ENCODE measurements at places on chromosomes 11 and 22.

DNA sequence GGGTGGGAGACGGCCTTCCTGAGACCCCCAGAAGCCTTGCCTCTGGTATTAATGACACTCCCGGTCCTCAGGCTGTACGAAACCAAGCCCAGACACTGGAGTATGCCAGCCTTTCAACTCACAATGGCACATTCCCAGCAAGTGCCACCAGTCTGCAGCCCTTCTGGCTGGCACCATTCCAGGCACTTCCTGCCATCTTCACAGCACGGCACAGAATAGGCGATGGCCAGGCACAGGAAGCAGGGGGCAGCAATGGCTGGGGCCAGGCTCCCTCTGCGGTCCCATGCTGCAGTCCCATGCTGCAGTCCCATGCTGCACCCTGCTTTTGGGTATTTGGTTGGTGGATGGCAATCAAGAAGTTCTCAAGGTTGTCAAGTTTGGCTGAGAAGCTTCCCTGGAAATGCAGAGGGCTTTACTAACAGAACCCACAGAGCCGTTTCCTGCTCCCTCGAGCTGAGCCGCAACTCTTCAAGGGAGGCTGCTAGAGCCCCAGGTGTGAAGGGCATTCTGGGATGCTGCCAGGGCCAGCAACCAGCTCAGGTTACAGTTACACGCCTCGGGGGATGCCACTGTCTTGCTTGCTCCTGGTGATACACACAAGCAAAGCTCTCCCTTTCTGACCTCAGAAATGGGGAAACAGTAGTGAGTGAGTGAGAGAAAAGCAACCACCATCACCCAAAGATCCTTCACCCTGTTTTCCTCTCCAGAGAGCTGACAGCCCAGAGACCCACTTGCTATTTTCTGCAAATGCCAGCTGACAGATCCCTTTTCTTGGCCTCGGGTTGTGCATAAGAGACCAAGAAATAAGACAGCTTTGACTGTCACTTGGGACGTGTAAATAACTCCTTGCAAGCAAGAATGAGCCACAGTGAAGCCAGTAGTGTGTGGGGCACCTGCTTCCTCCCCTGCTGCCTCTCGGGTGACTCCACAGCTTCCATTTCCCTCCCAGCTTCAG lies 23.9 kb downstream of the LRFN4 start:
- no peak for DNase-seq

- DNase-seq, result no peak
These were observed 1151.2 kb upstream of the CCDC90B start for GRCh38 chr11:84437071-84437980.

DNA sequence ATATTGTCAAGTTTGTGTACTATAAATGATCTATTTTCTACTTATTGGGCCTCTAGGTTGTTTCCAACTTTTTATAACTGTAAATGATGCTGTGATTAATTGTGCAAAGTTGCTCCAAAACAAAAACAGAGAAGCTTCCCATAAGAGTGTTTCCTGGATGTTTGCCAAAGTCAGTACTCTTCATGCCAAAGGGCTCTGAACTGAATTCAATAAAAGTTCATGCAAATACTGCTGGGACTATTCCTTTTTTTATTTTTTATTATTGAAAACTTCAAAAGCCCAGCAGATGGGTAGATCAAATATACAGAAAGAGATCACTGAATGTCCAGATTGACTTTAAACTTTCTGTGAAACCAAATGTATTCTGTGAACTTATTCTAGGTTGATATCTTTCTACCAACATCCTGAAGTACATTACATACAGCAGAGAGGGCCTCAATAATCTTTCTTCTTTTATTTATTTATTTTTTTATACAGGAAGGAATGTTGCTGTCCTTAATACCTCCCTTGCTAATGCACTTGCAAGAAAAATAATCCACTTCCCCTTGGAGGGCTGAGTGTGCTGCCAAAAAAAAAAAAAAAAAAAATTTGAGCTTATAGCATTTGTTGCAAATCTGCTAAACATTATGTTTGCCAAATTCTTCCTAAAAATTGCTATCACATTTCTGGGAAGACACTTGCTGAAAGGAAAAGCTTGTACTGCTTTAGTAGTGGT lies 53.0 kb downstream of the CTSC start:
- no peak for DNase-seq

DNA sequence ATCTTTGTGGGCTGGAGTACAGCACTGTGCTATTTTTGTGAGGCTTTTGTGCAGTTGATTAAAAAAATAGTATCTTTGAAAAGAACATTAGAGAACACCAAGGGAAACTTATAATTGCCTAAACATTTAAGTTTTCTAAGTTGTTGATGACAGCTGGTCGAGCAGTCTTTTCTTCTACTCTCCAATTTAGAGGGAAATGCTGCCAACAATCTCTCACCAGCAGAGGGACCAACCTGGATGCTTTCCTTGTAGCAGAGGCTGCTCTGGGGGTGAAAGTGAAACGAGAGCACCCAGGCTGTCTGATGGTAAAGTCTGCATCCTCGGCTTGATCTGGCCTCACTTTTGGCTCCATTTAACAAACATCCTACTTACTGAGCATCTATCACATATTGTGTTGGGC lies 1286.5 kb upstream of the TENM4 start:
- DNase-seq, result no peak

- no peak for DNase-seq
These were observed 15.3 kb upstream of the MICAL2 start for GRCh38 chr11:12094872-12095800.

- DNase-seq, result no peak
These were observed 40.7 kb upstream of the COMT start for GRCh38 chr22:19900707-19901436.

DNA sequence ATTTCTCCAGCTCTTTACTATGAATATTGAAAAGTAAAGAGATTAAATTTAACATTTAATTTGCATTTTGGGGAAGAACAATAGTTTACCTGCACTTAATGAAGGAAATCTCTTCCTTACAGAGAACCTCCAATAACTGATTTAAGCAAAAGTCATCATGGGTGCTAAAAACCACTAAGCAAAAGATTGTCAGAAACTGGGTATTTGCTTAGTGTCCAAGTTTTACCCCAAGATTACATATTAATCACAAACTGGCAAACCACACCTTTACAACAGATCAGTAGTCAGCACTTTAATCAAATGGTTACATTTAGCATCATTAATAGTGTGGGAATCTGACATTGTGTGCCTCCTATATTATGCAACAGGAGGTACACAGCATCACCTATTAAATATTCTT lies 2.7 kb downstream of the ZBTB44 start:
- no peak for DNase-seq

DNA sequence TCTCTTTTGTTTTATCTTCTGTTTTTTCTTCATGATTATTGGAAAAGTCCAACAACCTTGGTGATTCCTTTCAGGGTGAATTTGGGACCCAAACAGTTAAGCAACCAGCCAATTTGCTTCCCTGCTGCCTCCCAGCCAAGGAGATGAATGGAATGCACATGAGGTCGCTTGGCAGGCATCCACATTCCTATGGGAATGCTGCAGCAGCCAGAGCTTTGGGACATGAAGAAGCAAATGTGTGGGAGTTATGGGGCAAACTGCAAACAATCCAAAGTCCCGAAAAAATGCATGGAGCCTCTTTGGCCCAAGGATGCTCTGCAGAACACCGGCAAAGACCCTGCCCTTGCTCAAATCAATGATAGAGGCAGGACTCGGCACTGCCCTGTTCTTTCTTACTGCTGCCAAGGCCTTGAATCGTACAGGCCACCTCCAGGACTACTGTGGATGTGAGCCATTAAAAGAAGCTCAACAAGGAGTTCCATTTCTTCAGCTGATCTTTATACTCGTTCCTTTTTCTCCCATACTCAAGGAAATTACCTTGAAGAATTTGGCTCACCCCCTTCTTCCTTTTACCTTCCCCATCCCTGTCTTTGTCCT lies 117.3 kb upstream of the TEAD1 start:
- DNase-seq, result no peak

GRCh38 chr22:24060375-24060788 lies 49.3 kb downstream of the CABIN1 start:
- no peak for DNase-seq

GRCh38 chr11:64132191-64132771 lies 33.6 kb downstream of the MACROD1 start:
- no peak for DNase-seq

DNA sequence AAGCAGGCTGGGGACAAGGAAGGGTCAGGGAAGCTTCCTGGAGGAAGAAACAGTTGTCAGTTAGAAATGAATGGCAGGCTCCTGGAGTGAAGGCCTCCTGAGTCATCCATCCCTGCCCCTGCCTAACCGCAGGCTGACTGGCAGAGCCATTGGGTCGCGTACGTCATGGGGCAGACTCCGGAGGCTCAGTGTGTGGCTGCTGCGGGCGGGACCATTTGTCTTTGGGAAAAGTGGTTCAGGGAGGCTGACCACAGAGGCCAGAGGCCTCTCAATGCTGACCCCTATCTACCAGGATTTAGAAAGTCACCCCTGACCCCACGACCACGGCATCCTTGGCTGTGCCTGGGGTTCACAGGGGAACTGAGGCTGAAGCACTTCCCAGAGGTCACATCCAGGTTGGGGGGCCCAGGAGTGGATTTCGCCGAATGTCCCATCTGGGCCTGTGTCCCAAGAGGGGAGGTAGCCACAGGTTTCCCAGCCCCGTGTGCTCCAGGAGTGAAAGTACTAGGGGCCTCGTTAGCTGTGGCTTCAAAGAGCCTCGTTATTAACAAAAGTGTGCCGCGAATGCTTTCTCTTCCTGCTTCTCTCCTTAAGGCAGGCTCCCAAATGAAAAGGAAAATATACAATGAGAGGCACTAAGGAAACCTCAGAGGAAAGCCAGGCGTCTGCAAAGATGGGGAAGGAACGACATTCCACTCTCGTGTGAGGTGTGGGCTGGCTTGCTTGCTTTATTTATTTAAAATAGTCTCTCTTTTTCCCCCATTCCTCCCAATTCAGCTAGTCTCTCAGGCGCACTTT lies 58.9 kb downstream of the FLRT1 start:
- DNase-seq, result no peak

DNA sequence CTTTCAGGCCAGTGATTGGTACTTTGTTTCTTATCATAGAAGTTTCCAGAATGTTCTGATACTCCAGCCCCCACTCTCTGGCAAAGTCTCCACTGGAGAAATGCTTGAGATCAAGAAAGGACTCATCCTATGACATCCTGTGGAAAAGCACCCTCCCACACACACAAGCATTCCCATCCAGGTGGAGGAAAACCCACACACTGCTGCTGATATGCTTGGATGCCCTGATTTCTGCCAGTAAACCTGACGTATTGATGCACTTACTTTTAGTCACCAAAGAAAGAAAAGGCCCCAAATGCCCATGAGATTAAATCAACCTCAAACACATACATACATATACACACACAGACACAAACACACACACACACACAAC lies 9.2 kb upstream of the SLC5A12 start:
- DNase-seq, result no peak

GRCh38 chr11:65390996-65391395 lies 4.6 kb downstream of the FRMD8 start:
- no peak for DNase-seq

DNA sequence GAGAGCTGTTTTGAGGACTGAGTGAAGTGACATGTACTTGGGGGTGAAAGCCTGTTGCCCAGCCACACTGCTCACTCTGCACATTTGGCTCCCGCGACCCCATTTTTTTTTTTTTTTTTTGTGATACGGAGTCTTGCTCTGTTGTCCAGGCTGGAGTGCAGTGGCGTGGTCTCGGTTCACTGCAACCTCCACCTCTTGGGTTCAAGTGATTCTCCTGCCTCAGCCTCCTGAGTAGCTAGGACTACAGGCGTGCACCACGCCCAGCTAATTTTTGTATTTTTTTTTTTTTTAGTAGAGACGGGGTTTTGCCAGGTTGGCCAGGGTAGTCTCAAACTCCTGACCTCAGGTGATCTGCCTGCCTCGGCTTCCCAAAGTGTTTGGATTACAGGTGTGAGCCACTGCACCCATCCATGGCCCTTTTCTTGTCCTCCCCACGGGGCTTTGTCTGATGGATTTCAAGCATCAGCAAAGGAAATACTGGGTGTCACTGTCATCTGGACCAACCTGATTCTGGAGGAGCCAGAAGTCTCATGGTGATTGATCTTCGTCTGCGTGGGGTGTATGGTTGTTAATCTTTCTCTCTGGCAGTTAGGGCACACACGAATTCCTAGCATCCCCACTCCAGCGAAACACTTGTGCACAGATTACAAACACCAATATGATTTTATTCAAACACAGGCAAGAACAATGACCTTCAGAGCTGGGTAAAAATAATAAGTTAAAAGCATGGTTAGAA lies 3.4 kb upstream of the UCP3 start:
- DNase-seq, result no peak

DNA sequence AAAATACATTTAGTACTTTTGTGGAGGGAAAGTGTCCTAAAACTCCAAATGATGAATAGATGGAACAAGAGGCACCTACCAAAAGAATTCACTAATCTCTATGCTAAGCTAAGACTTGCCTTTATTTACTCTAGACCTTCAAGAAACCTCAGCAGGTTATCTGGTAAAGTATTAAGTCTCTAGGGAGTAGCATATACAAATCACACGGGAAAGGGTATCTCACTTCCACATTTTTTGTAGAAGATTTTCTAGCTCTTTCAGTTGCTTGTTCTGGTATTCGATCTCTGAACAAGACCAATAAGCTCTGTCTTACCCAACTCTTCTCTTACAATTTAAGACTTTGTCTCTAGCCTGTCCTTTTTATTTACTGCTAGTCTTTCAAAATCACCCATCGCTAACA lies 18.1 kb upstream of the CADM1 start:
- no peak for DNase-seq

GRCh38 chr11:124745270-124745834 lies 5.6 kb downstream of the NRGN start:
- no peak for DNase-seq

DNA sequence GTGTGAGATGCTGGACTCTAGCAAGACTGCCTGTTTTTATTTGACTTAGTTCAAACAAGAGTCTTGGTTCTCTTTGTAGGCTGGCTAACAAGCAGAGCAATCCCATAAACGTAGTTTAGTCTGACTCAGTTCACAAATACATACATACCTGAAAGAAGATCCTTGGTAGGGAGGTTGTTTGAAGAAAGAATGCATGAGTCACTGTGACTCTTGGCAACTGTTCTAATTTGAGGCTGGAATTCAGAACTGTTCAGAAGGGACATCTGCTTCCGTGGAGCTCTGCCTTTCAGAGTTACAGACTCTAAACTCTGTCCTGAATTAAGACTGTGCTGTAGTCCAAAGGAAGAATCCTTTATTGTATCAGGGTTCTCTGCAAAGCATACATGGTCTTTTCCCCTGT lies 32.2 kb downstream of the C2CD3 start:
- no peak for DNase-seq

GRCh38 chr11:18749681-18750319 lies 23.8 kb upstream of the IGSF22 start:
- no peak for DNase-seq

DNA sequence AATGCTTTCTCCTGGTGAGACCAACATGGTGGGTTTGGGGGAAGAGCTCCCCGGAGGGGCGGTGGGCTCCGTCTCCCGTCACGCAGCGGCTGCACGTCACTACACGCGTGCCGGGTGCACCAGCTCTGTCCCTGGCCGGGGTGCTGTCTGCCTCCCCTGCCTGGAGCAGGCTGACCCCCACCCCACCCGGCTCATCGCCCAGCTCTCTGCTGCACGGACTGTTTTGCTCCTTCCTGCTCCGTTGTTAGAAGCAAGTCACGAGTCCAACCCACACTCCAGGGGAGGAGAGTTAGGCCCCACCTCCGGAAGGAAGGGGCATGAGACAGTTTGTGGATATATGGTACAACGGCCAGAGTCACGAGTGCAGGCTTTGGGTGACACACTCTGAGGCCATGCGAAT lies 364.9 kb downstream of the BRD1 start:
- no peak for DNase-seq
